ENCODE measurements at places on chromosomes 5 and 9.

DNA sequence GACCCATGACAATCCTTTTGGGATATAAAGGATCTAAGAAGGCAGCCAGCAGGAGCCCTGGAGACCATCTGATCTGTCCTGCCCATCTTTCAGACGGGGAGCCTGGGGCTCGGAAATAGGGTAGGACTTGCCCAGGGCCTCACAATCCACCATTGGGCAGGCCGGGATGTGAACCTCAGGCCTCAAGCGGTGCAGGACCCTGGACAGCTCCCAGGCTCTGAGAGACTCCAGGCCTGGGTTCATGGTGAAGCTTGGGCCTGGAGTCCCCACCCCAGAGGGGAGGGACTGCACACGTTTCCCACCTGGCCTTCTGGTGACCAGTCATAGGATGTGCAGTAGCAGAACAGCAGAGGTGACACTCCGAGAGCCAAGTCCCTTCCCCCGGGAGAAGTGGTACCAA lies 36.6 kb upstream of the RAPGEF1 start:
- DNase-seq: no peak

- DNase-seq: no peak
Measured at GRCh38 chr5:179209359-179210150, 135.7 kb downstream of the ADAMTS2 start.

GRCh38 chr5:150503977-150504620 lies 3.8 kb upstream of the NDST1 start:
- peak; percentile 63 for DNase-seq

GRCh38 chr9:86410281-86410680 lies 56.1 kb upstream of the TUT7 start:
- no peak for DNase-seq
